ENCODE measurements at places on chromosomes 3 and 15.

- no peak for DNase-seq
Observed at GRCh38 chr15:90774731-90775514, 57.8 kb downstream of the BLM start.

- no peak for DNase-seq
Observed at GRCh38 chr3:179450901-179451264, 387 bp downstream of the GNB4 start.

DNA sequence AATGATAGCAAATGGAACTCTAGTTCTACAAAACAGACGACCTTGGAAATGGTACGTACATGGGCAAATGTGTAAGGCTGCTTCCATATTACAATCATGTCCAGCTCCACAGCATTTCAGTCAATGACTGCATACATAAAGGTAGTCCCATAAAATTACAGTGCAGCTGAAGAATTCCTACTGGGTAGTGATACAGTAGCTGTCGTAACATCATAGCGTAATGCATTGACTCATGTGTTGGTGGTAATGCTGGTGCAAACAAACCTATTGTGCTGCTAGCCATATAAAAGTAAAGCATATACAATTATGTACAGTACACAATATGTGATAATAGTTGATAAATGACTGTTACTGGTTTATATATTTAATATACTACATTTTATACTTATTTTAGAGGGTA, 18.5 kb downstream of the TTC23 start:
- no peak for DNase-seq

- DNase-seq, result no peak
Observed at GRCh38 chr3:135487261-135487660, 478.3 kb upstream of the PPP2R3A start.

GRCh38 chr15:90597577-90597976, 67.9 kb downstream of the CRTC3 start:
- DNase-seq, result no peak

Measured in stimulated activated CD8-positive, alpha-beta memory T cell treated with anti-CD3 and anti-CD28 coated beads, Interleukin-7, amount 100 ng/mL, for 1 hour (primary cell).